ENCODE measurements at places on chromosomes 5 and 9.

GRCh38 chr9:93139365-93140182, 5.5 kb upstream of the NINJ1 start:
- DNase-seq, result no peak

GRCh38 chr9:21579247-21579671, 97.1 kb upstream of the IFNE start:
- no peak for DNase-seq

DNA sequence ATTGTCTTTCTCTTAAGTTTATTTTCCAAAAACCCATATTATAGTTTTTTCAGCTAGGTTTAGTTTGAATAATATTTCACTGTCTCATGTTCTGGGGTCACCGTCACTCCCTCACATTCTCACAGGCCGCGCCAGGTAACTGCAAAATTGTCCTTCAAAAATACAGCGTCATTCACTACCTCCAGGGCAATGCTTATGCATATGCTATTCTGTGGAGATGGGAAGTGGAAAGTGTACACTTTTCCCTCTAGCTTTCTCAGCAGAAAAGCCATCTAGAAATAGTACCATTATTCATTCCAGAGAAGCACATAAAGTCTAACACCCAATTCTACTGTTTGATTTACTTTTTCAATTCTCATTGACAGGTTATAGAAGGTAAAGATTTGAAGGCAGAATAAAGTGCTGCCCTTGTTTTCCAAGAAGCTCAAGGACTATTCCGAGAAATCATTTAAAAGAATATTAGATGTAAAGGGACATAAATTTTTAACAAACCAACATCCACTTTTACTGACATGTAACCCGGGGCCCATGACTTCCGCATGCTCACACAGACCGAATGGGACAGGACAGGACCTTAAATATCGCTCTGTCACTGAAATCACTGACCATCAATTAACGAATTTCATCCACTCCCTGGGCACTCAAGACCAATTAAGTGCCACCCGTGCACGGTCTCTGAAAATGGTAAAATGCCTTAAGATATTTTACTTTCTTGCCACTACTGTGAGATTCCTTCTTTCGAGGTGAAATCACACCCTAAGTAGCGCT, 720 bp downstream of the NUDT12 start:
- DNase-seq, result peak; percentile 0

GRCh38 chr5:125200866-125201373, 454.5 kb upstream of the ZNF608 start:
- no peak for DNase-seq

DNA sequence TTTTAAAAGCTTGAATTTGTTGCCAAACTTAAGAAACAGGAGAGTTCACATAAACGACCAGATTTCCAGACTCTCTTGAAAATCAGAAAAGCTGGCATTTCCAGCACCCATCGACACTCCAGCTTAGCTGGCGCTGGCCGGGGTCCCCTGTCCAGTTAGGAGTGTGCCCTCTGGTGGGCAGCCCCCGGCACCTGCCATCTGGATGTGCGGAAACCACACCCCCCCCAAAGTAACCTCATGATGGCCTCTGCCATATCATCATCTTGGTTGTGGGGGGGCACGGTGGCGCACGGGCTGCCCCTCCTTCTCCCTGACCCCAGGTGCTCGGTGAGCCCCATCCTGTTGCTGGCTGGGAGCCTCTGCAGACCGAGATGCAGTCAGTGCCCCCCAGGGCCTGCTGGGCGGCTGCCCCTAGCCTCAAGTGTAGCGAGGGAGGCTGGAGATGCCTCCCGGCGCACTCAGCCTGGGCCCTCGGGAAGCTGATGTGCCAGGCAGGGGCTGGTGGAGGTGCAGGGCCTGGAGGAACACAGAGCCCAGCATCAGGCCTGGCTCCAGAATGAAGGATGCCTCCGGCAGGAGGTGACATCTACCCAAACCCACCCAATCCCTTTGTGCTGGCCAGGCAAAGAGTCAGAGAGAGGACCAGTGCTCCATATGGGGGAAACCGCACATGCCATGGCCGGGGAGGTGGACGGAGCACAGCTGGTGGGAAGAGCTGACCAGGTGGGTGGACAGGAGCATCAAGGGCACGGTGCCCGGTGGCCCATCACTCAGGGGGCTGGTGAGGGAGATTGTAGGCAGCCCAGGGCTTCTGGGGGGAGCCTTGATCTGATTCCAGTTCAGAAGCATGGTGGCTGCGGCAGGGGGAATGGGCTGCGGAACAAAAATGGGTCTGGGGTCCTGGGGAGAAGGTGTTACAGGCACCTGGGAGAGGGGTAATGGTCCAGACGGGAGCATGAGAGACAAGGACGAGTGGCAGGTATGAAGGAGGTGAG, 70.6 kb downstream of the ADAMTS2 start:
- no peak for DNase-seq

DNA sequence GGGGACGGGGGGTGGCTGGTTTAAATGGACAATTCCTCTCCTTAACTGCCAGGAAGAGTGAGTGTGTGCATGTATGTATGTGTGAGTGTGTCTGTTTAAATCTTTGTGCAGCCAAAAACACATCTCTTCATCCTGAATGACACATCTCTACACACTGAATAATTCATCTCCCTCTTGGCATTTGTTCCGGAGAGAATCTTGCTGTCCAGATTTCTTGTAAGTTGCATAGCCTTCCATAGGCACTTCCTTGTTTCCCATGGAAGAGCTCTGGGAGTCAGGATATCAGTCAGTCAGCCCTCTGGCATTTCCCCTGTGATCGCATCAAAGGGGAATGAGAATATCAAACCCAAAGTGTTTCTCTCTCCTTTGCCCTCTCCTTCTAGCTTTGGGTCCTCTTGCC, 74.7 kb downstream of the WWC1 start:
- peak; percentile 52 for DNase-seq

- DNase-seq, result no peak
Measured at GRCh38 chr9:131667576-131667975, 72.3 kb downstream of the RAPGEF1 start.

DNA sequence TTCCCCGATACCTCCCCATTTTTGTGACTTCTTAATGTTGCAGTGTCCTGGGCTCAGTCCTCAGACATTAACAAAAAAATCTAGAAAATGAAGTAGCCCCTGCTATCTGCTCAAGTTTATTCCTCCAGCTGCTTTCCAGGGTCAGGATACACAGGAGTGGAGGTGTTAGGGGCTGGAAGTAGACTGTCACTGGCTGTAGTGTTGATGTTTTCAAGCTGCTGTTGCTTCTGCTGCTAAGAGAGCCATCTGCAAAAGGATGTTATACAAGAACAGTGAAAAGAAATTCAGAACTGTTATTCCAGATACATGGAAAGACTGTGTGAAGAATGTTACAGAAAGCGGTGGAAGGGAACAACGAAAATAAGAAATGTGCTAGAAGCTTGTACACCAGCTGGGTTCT, 10.7 kb downstream of the CD14 start:
- no peak for DNase-seq

GRCh38 chr9:209143-209758, 5.4 kb upstream of the DOCK8 start:
- DNase-seq, result no peak

- no peak for DNase-seq
Measured at GRCh38 chr9:92208693-92209524, 84.6 kb downstream of the IARS1 start.

Data from hepatic stellate cell (primary cell).